ENCODE measurements at places on chromosomes 1 and 21. TPM values are rescaled to one million over a fixed set of nuclear protein-coding genes. Genes with fewer than 3 reads are reported as not detected.

The ERVH48-1 gene
- not detected for total RNA-seq

The KRTAP10-10 gene
- not detected for total RNA-seq

The EXOC8 gene
- 12.2 TPM for total RNA-seq

DNA sequence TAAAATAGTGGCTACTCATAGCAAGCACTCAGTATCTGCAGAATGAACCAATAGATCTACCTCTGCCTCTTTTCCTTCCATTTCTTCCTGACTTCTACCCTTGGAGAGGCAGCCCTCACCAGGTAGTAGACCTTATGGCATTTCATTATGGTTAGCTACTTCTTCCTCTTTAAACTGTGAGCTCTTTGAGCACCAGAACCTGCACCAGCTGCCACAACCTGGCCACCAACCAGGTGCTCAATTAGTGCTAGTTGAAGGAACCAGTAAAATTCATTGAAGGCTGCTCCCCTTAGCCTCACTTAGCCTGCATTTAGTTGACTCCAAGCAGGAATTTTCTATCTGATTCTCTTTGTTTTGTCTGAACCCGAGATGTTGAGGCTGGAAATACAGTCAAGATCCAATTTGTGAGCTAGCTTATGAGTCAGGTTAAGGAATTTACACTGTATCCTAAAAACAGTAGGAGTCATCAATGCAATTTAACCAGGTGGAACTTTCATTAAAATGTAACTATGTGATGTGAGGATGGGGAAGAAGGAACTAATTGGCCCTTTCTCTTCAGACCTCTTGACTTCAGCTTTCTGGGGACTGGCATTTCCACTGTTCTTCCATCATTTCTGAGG, 81.5 kb upstream of the UBE2U start:
- no peak for DNase-seq

DNA sequence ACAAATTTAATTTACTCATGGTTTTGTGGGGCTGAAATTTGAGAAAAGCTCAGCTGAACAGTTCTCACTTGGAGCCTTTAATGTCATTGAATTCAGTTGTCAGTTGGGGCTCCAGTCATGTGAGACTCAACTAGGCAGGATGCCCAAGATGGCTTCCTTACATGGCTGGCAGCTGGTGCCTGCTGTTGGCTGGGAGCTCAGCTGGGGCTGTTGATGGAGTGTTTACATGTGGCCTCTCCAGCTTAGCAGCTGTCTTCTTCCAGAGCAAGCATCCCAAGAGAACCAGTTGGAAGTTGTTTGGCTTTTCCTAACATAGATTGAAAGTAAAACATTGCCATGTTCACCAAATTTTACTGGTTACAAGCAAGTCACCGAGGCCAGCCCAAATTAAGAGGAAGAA, 81.8 kb upstream of the KCNA3 start:
- DNase-seq = peak; percentile 62

- no peak for DNase-seq
These were observed 31.6 kb downstream of the OSBPL9 start for GRCh38 chr1:51648180-51649109.

GRCh38 chr1:230611878-230612235, 30.4 kb upstream of the COG2 start:
- no peak for DNase-seq

GRCh38 chr1:209633335-209633997, 18.8 kb downstream of the LAMB3 start:
- DNase-seq = no peak

DNA sequence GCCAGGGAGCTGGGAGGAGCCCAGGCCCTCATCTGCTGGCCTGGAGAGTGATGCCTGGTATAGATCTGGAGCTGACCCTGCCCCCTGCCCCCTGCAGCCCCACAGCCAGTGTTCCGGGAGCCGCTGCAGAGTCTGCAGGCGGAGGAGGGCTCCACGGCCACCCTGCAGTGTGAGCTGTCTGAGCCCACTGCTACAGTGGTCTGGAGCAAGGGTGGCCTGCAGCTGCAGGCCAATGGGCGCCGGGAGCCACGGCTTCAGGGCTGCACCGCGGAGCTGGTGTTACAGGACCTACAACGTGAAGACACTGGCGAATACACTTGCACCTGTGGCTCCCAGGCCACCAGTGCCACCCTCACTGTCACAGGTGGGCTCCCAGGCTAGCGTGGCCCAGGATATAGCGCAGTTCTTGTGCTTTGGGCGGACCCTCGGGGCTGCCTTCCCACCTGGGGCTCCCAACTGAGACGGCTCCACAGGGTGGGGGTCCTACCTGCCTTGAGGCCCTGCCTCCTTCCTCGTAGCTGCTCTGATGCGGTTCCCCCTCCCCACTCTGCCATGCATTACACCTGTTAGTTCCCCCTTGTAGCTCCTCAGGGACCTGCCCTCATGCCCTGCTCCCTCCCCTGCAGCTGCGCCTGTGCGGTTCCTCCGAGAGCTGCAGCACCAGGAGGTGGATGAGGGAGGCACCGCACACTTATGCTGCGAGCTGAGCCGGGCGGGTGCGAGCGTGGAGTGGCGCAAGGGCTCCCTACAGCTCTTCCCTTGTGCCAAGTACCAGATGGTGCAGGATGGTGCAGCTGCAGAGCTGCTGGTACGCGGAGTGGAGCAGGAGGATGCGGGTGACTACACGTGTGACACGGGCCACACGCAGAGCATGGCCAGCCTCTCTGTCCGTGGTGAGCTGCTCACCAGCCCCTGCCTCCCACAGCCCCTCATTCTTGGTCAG, 98.7 kb downstream of the OBSCN start:
- no peak for DNase-seq

DNA sequence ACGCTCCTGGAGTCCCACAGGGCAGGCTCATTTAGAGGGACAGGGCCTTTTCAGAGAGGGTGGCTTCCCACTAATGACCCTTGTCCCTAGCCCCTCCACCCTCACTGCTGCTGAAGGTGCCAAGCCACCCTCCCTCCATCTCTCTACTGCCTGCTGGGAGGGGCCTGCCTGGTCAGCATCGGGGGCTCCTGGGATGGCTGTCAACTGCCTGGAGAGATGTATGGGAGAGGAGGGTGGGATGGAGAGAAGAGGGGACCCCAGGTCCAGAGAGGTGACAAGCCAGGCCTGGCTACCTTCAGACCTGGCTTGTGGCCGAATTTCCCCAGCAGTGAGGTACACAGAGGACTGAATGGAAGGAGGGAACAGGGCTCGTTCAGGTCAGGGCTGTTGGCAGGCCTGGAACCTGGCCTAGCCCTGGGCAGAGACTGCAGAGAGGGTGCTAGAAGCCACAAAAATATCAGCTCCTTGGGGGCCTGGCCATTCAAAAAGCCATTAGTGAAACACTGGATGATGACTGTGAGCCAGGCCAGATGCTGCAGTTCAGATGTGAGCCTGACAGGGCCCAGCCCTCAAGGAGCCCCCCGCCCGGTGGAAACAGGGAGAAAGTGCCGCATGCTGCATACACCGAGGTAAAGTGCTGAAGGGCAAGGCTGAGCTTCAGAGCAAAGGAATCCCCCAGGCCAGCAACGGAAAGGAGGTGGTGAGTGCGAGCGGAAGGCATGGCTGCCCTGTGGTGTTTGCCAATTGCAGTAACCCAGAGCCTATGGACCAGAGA, 20.0 kb downstream of the MMEL1 start:
- no peak for DNase-seq

- no peak for DNase-seq
These were observed 41.8 kb upstream of the ATF3 start for GRCh38 chr1:212566522-212567479.

- no peak for DNase-seq
These were observed 19.1 kb downstream of the CSF1 start for GRCh38 chr1:109929588-109930251.

GRCh38 chr1:118335331-118335732, 150.3 kb upstream of the SPAG17 start:
- DNase-seq = no peak
